Ureter (tissue), 1 donor: ENCODE measurements at places on chromosomes 2 and 18. TPM values are rescaled to one million over a fixed set of nuclear protein-coding genes. Genes with fewer than 3 reads are reported as not detected.

- no peak for DNase-seq
These were observed 77.4 kb downstream of the SLC39A10 start for GRCh38 chr2:195734395-195734794.

GRCh38 chr18:22409445-22409844 lies 8.3 kb downstream of the CTAGE1 start:
- DNase-seq, result no peak

DNA sequence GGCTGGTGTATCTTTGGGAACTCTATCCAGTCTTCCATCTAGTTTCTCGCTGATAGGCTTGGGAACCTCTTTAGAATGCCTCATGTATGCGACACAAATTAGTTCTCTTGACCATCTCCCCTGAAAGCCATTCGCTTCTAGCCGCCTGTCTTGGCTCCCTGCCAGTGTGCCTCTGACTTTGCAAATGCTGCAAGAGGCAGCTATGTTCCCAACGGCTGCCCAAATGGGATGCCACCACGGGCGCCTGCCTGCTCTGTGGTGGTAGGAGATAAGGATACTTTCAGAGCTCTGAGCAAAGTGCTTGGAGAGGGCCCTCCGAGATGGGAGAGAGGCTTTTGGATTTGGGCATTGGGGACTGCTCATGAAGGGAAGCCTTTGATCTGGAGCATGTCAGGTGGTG lies 77.7 kb upstream of the IGFBP5 start:
- DNase-seq, result no peak

DNA sequence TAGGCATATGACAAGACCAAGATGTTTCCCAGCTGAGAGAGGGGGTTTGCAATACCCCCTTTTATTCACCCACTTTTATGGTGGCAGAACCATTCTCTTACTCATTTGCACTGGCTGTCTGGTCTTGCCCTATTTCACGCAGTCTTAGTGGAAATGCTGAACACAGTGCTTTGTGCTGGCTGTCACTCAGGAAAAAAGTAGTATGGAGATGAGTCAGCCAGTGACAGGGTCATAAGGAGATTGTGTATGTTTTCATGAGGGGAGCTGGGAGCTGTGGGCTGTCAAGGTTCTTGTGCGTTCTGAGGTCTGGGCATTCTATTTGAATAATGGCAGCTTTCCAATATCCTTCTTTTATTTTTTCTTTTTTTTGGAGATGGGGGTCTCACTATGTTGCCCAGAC lies 10.9 kb upstream of the CNRIP1 start:
- DNase-seq, result no peak

DNA sequence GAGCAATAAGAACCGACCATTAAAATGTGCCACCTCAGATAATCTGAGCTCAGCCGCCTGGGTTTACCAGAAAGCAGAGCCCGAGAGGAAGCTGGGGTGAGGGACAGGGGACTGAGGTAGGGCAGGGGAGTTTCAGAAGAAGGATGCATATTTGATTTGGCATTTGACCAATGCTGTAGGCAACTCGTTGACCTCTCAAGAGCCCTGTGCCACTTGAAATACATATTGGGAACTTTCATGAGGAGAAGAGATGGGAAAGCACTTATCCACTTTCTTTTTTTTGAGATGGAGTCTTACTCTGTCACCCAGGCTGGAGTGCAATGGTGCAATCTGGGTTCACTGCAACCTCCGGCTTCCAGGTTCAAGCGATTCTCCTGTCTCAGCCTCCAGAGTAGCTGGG lies 148.4 kb upstream of the SPRED2 start:
- DNase-seq, result no peak

DNA sequence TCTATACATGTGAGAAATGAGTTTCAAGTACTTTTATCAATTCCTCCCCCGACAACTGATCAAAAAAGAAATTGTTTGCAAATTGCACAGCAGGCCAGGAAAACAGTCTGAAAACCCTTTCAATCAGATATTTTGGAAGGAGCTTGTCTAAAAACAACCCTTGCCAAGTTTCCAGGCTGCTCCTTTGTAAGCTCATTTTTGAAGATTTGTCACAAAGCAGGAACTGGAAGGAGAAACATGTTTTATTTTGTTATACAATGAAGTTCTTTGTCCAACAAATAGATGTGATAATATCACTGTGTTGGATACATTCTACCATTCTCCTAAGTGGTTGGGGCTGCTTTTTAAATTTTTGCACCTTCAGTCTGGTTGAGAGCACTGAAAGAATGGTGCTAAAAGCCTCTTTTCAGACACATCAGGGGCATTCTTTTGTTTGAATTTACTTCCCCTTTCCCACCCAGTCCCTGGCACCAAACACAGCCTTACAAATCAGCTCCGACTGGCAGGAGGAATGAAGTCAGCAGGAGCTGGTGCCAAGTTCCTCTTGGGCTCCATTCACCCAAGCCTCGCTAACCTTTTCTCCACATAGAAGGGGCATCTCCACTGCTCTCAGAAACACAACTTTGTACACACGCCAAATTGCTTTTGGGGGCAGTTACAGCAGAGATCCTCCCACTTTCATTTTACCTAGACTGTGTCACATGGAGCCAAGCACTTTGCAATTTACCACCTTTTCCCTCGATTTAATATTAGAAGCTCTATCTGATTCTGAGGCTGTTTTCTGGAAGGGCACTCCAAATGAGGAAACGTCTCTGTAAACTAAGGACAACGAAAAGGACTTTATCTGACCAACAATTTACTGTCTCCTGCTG lies 88.0 kb downstream of the C1D start:
- DNase-seq, result peak; percentile 63

GRCh38 chr2:201152517-201152916 lies 30.4 kb upstream of the CASP10 start:
- no peak for DNase-seq

DNA sequence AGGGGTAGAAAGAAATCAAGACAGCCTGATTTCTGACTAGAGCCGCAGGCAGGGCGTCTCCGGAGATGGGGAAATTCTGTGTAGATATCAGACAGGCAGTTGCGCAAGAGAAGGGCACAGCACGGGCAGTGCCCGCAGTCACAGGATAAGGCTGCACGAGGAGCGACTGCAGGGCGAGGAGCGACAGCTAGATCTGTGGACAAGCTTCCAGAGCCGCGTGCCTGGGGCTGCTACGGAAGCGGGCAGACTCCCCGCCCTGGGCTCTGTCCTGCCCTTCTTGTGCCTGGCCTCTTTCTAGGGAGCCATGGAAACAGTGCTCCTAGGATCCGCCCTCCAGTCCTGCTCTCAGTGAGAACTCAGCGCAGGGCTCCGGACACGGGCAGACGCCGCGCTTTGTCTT lies 12.6 kb downstream of the MC5R start:
- DNase-seq, result no peak

GRCh38 chr2:211737282-211737681 lies 801.3 kb downstream of the ERBB4 start:
- DNase-seq, result no peak

DNA sequence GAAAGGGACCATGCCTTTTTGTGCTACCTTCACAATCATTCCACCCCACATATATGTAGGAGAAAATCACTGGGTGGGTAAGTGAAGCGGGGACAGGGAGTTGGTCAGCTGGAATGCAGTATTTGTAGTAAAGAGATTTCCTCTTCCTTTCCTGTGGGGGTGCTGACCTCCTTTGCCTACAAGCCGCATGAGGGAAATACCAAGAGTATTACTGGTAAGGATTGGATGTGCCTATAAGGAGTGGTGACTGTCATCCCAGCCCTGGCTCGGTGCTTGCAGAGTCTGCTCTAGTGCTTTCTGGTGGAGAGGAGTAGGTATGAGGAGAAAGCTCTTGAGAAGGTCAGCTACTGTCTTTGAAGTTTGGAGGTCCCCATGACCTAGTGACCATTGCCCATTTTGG lies 324.6 kb downstream of the HRH4 start:
- DNase-seq, result no peak

GRCh38 chr18:31274931-31275330 lies 43.0 kb upstream of the DSG1 start:
- DNase-seq, result no peak

DNA sequence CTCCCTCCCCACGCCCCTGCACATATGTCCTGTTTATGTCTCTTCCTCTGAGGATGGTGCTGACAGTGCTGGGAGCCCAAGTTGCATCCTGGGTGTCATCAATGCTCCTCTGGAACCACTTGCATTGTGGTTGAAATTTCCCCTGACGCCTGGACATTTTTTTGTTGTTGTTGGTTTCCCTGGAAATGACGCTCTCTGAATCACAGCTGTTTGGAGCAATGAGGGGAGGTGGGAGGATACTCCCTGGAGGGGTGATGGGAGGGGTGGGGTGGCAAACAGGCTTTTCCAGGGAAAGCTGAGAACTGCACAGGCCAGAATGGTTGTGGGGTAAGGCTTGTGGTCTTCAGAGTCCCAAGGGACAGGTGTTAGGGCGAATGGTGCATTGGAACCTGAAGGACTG lies 29.6 kb downstream of the CELF4 start:
- no peak for DNase-seq

GRCh38 chr18:46812311-46812710 lies 55.5 kb upstream of the ST8SIA5 start:
- DNase-seq, result no peak

DNA sequence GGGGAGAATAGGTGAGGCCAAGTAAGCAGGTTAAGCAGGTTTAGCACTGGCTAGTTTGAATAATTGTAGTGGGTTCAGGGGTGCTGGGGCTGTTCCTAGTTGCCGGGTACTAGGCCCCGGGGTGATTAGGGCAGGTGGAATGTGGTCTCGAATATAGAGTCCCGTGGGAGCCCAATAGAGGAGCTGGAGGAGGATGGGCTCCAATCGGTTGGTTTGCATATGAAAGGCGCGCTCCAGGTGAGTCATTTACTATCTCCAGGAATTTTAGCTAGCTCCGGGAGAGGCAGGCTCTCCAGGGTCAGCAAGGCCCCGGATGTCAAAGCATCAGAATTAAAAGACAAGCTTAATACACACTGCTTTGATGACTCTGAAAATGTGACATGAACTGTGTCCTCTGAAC lies 304.0 kb downstream of the ZNF521 start:
- no peak for DNase-seq

- no peak for DNase-seq
These were observed 418.0 kb upstream of the TNP1 start for GRCh38 chr2:217277646-217278398.

- no peak for DNase-seq
These were observed 71.7 kb downstream of the FEZ2 start for GRCh38 chr2:36526226-36526625.

DNA sequence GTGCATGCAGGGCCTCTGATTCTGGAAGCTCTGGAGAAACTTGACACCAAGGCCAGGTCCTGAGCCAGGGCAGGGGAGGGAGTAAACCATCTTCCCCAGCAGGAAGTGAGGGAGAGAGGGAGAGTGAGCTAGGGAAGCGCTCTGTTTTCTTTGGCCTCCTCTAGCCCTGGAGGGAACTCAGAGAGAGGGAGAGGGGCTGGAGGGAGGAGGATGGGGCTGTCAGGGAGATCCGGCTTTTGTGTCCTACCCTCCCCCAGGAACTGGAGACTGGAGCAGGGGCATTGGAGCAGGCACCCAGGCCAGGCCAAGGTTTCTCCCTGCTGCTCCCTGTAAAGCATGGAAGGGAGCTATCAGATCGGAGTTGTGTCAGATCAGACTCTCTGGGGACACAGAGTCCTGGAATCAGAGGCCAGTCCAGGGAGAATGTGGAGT lies 22.7 kb upstream of the PKDCC start:
- peak; percentile 71 for DNase-seq

GRCh38 chr18:75109319-75109691 lies 99.6 kb downstream of the PTGR3 start:
- no peak for DNase-seq

DNA sequence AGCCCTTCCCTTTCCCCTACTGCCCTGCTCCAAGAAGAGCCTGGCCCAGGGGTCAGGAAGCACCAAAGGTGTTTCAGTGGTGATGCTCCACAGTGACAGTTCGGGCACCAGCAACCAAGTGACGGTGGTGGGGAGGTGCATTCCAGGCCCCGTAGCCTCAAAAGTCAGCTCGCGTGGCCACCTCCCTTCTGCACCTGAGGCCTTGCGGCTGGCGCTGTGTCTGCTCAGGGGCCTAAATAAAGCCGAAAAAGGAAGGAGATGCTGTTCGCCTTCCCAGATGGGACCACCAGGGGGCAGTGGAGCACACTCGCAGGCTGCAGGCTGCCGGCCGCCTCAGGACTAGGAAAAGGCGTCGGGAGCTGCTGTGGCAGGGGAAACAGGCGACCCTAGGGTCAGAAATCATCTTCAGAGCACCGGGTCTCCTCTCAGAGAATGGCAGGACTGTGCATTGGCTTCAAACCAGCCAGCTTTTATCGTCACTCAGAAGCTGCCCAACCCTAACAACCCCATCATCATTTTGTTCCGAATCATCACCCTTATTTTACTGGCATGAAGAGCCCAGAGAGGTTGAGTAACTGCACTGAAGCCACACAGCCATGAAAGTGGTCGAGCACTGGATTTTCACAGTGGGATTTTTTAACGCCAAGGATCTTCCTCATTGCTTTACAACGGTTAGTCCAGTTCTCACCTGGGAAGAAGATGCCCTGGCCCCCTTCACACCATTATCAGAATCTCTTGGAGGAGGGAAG lies 213.0 kb upstream of the CELF4 start:
- peak; percentile 64 for DNase-seq

DNA sequence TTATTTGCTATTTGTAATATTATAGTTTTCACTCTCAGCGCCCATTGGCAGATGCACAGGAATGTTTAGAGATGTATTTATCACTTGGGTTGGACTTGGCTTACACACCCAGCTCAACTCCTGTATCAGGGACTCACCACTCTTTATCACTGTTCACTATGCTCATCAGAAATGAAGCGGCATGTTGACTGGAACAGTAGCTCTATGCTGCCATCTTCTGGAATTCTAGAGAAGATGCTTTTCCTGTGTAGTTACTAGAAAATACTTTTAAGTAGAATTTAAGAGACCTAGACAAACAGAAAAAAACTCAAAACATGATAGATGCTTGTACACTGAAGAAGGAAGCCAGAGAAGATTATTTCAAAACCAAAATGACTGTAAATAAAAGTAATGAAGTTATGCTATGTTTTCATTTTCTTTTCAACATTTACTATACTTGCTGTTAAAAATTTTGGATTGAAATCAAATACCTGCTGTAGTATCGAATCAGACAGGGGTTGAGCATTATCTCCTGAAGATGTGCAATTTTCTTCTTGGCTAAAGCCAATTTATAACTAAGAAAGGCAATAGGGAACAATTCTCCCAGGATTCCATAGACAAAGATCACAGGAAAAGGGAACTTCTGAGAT lies 47.4 kb upstream of the NXPH2 start:
- DNase-seq, result no peak

- no peak for DNase-seq
These were observed 141.1 kb downstream of the DCC start for GRCh38 chr18:52481116-52481515.

GRCh38 chr2:71907503-71907902 lies 240.2 kb downstream of the CYP26B1 start:
- DNase-seq, result no peak

ANTXR1 gene
- 87.8 TPM for total RNA-seq

HOXD4 gene
- 22.4 TPM for total RNA-seq

BCL11A gene
- total RNA-seq, result 31.4 TPM

CXCR1 gene
- total RNA-seq, result not detected

GAL3ST2 gene
- 0.47 TPM for total RNA-seq

G6PC2 gene
- total RNA-seq, result not detected

OTOS gene
- total RNA-seq, result not detected

METTL8 gene
- 41.5 TPM for total RNA-seq
